ENCODE measurements at places on chromosomes 11 and 22. TPM values are rescaled to one million over a fixed set of nuclear protein-coding genes. Genes with fewer than 3 reads are reported as not detected.

DNA sequence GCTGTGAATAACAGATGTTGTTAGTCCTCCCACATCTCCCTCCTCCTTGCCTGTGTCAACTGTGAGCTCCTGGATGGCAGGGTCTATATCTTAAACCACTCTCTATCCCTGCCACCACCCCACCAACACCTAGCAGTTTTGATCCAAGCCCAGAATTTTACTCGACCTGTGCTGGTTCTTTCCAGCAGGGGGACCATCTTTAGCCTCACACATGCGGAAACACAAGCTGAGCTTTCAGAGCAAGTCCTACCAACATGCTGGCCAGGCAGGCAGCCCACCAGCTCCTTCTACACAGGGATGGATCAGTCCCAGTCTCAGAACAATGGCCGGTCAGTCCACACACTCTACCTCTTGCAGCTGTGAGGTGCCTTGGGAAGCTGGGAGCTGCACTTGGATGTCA is 231.5 kb downstream of the NXPE2 start:
- no peak for DNase-seq

GRCh38 chr11:62104816-62105653 is 18.8 kb upstream of the INCENP start:
- DNase-seq = no peak

NXPE2 gene
- total RNA-seq = not detected

APOBEC3F gene
- 0.52 TPM for total RNA-seq

GRCh38 chr11:18452927-18453326 is 2.7 kb upstream of the LDHAL6A start:
- DNase-seq = no peak

DNA sequence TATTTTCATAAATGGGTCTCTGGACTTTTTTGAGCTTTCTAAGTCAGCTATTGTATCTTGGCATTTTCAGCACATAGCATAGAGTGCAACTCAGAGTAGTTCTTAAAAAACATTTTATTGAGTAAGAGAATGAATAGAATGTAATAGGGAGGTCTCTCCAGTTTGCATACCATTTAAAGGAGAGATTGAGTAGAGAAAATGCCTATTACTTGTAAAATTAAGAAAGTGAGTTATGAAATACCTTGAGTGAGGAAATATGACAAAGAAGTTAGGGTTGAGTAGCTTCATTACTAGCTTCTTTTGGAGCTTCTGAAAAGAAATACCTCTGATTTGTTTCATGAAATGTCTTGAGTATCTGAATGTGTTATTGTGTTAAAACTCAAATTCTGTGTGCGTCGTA is 140.0 kb downstream of the AASDHPPT start:
- DNase-seq = no peak

DNA sequence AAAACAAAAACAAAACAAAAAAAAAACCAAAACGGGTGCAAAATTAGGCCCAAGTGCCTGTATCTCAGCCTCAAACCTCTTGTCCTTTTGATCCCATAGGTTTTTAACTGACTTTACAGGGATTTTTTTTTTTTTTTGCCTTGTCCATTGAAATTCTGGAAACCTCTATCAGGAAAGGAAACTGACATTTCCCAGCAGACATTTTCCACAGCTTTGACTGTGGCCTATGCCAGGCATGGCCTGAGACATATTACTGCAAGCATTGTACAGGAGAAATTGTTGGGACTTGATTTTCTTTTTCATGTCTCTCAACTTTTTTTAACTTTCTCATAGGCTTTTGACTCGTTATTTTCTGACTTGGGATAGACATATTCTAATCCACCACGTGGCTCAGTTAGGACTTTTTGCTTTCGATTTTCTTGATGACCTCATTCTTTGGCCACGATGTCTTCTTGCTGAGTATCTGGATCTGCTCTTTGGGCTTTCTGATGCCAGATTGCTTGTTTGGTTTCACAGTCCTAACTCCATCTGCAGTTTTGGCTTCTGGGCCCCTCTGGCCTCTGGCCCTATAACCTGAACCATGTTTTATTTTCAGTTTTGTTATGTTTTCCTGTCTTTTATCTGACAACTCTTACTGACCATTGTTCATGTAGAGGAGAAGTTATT is 336.1 kb upstream of the C11orf87 start:
- DNase-seq = no peak

DNA sequence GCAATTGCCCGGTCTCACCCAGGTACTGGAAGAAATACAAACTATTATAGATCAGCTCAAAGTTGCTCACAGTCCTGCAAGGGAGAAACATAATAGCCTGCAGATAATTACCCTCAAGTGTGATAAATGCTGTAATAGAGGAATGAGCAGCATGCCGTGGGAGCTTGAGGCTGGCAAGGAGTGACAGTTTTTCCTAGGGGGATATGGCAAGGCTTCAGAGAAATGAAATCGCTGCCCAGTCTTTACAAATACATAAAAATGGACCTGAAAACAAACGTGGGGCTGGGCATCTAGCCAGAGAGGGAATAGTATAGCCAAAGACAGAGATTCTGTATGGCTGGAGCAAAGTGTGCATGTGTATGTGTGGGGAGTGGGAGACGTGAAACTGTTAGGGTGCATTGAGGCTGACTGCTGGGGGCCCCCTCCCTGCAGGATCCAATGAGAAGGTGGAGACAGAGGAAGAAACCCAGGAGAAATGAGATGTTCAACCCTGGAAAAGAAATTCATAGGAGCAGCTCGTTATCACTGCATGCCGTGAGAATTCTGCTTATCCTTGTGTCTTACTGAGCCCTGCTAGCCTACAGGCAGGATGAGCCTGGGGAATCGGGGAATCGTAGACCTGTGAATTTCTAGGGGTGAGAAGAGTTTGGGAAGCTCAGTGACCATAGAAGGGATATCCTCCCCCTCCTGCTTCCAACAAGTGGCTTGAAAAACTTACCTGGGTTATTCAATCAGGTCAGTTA is 167.0 kb downstream of the LDLRAD3 start:
- no peak for DNase-seq

- no peak for DNase-seq
These were observed 66.2 kb upstream of the SEZ6L start for GRCh38 chr22:26103023-26103422.

DNA sequence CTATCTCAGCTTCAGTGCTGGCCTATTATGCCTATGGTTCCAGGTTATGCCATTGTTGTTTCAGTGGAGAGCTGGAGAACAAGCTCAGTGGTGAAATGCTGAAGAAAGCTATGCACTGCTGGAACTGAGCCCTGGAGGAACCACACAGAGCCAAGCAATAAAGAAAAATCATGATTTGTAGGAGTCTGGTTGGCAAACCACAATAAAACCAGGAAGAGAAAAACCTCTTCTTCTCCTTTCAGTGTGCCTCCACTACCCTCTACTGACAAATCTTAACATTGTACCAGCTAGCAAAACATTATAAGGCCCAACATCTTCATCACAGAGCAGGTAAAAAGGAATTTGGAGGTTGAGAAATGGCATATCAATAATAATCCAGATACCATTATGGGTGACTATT is 5.3 kb downstream of the OR51F2 start:
- DNase-seq = no peak

- DNase-seq = no peak
These were observed 732 bp upstream of the SORL1 start for GRCh38 chr11:121451178-121451985.

GLYAT gene
- 0.99 TPM for total RNA-seq

DNA sequence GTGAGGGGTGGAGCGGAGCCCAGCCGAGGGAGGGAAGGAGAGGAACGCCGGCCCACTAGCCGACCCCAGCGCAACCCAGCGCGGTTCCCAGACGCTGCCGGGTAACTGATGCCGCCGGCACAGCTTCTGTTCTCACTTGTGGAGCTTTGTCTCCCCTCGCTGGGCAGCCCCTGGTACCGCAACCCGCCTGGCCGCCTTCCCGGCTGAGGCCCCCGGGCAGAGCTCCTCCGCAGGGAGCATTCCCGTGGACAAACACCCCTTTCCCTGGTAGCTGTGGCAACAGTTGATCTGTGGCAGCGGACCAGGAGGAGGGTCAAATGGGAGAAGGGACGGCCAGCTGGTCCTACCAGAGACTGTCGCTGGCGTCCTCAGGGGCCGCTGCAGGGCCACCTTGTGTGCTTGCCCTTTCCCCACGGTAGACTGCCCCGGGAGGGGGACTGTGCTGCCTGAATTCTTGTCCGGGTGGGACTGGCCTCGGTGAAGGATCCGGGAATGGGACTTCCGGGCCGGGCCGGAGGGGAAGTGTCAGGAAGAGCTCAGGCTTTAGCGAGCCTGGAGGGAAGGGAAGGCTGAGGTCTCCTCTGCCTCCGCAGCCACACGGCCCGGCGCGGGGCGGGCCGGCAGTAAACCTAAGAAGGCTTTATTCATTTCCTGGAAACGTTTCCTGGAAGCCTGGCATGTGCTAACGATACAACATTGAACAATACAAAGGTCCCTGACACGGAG is 468.0 kb downstream of the OPCML start:
- peak; percentile 70 for DNase-seq

DNA sequence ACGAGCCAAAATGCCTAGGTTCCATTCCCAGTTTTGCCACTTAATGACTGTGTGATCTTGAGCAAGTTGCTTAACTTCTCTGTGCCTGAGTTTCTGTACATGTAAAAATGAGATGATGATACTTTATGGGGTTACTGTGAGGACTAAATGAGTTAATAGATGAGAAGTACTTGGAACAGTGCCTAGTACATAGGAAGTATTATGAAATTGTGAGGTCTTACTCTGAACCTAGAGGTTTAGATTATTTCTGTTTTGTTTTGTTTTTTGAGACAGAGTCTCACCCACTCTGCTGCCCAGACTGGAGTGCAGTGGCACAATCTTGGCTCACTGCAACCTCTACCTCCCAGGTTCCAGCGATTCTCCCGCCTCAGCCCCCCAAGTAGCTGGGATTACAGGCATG is 227.0 kb upstream of the POU2AF2 start:
- no peak for DNase-seq

STARD10 gene
- 209 TPM for total RNA-seq

- no peak for DNase-seq
These were observed 294.4 kb downstream of the DDX10 start for GRCh38 chr11:108959105-108959761.

DNA sequence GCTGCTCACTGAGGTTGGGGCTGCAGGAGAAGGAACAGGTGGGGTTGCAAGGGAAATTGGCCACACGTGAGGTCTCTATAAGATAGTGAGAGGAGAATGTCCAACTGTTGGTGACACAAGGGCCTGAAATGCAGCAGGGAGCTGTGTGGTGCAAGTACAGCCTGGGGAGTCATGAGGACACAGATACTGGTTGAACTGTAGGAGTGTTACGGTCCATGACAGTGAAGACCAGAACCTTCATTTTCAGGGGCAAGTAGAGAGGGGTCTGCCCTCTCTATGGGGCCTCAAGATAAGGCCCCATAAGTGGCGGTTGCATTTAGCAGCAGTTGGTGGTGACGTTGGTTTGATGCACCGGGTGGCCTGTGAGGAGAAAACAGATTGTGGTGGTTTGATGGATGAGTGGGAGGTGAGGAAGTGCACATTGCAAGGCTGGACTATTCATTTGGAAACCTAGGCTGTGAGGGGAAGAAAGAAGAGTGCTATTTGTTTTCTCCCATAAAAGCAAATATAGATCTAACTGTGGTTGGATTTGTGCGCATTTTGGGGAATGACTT is 39.4 kb downstream of the MICAL2 start:
- no peak for DNase-seq

DNA sequence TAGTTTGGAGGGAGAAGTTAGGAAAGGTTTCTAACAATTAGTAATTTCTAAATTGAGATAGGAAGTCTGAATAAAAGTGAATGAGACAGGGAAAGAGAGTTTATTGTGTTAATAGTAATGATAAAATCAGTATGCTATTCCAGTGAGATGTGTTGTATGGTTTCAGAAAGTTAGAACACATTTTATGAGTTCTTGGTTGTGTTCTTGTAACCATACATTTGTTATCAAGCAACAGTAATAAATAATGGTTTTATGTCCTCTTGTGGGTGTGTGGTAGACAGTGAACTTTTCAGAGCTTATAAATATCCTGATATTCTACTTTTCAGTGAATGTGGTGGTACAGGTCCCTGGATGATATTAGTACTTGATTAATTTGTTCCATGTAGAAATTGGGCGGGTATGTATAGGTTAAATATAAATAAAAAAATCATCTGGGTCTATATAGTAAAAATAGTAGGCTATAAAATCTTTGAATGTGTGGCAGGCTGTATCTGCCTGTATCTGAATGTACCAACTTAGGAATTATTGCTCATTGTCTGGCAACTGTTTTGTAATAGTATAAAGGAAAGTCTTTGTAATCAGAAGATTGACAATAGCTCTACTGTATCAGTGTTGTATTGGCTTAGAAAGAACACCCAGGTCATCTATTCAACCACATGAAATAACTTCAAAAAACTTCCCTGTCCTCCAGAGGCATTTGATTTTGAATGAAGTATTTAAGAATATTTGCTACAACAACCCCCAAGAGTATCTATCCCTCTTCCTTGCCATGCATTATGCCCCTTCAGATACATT is 54.8 kb downstream of the UVRAG start:
- no peak for DNase-seq

DNA sequence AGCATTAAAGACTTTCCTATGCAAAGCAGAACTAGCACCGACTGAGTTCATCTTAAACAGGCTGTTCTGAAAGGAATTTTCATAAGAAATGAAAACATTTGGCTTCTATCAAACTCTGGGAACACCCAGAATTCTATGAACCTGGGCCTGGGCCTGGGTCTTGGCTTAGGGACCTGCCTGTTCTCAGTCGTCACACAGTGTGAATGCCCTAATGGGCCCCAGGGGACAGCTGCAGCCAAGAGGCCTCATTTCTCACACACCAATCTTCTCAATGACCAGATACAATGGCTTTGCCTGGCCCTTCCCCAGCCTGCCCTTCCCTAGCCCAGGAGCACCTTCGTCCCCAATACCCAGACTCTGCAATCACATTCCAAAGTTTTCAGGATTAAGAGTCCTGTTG is 234.9 kb upstream of the ARHGAP20 start:
- no peak for DNase-seq

DNA sequence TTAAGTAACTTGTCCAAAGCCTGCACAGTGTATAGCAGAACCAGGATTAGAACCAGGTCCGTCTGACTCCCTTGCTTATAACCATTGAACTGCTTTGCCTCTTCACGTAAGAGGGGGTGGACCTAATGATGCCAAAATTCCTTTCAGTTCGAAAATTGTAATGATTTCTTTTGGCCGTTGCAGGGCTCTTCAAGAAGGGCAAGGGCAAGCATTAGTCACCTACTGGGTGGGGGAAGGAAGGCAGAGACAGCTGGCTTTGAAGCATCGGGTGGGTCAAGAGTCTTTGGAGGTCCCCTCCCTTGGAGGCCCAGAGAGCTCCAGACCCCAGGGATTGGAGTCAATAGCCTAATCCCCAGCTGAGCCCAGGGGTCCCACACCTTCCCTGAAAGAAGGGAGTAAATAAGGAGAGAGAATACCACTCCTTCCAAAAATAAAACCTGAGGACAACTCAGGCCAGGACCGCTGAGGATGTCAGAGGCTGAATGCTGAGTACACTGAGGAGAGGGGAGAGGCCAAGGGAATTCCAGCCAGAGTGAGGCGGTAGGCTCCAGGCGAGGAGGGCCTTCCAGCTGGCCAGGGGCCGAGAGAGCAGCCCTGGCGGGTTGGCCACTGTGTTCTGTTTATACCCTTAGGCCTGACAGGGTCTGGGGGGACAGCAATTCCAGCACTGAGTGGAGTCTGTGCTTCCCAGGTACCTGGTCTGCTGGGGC is 14.1 kb downstream of the CREB3L1 start:
- no peak for DNase-seq

GRCh38 chr11:106234794-106235193 is 157.3 kb downstream of the AASDHPPT start:
- no peak for DNase-seq

All from body of pancreas (tissue), 4 donors.